CD4-positive, alpha-beta T cell treated with Interleukin-6 for 4 hours (primary cell): ENCODE measurements at places on chromosomes 7 and 10.

DNA sequence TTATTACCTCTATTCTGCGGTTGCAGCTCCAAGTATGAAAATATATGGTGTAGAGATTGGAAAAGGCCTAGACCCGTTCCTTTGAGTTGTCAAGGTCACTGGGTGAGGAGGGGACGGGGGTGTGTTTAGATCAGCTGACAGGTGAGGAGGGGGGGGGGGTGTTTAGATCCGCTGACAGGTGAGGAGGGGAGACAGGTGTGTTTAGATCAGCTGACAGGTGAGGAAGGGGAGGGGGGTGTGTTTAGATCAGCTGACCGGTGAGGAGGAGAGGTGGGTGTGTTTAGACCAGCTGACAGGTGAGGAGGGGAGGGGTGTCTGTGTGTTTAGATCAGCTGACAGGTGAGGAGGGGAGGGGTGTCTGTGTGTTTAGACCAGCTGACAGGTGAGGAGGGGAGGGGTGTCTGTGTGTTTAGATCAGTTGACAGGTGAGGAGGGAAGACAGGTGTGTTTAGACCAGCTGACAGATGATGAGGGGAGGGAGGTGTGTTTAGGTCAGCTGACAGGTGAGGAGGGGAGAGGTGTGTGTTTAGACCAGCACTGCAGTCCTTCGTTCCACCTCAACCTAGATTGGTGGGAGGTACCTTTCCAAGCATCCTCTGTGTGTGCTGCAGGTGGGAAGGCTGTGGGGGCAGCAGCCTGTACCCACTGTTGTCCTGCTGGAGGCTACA is 655.0 kb upstream of the ADARB2 start:
- DNase-seq: no peak

GRCh38 chr7:938546-939185 is 15.8 kb downstream of the ADAP1 start:
- no peak for DNase-seq

GRCh38 chr10:89240519-89240918 is 11.1 kb downstream of the LIPA start:
- no peak for DNase-seq

GRCh38 chr10:86333826-86334487 is 32.6 kb downstream of the GRID1 start:
- no peak for DNase-seq

- DNase-seq: no peak
These were observed 15.1 kb upstream of the ZMIZ1 start for GRCh38 chr10:79053481-79054202.

DNA sequence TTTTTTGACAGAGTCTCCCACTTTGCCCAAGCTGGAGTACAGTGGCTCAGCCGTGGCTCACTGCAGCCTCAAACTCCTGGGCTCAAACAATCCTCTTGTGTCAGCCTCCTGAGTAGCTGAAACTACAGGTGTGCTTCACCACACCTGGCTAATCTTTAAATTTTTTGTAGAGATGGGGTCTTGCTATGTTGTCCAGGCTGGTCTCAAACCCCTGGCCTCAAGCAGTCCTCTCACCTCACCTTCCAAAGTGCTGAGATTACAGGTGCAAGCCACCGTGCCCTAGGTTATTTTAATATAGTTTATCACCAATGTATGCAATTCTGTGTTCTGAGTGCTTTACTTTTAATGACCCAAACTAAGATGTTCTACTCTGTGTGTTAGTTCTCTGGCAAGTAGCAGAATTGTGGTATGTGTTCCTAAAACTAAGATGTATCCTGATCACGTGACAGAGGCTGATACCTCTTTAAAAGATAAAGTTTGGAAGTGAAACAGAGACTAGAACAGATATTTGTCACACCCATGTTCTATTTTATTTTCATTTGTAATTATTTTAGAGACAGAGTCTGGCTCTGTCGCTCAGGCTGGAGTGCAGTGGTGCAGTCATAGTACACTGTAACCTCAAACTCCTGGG is 22.1 kb upstream of the PFKFB3 start:
- DNase-seq: no peak

DNA sequence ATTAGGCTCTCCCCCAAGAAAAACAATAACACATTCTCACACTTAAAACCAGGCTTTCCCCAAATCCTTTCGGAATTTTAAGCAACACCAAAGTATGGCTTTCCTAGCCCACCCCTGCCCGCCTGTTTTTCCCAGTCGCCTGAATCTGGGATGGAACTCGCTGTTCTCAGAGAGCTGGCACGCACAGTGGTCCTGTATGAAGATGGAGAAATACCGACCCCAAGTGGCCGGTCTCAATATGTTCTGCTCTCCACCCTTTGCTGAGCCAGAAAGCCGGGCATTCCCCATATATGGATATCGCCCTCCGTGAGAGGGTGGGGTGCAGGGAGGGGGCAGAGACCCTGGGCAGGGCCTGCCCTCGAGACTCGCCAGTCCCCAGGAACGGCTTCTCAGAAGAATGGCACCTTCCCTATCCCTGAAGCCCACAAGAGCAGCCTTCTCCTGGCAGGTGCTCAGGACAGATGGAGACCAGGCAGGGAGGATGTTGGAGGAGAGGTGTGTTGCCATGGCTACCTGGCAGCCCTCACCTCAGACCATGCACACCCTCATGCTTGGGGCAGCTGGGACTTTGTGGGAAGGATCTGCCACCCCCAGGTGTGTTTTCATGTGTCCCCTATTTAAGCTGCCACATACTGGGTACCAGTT is 3.4 kb downstream of the TACR2 start:
- DNase-seq: peak; percentile 51
